SJSA1 (cell line): ENCODE measurements at places on chromosomes 2 and 18. TPM values are rescaled to one million over a fixed set of nuclear protein-coding genes. Genes with fewer than 3 reads are reported as not detected.
A peak's percentile ranks its signal among the peaks of the same experiment; 100 is the strongest.

DNA sequence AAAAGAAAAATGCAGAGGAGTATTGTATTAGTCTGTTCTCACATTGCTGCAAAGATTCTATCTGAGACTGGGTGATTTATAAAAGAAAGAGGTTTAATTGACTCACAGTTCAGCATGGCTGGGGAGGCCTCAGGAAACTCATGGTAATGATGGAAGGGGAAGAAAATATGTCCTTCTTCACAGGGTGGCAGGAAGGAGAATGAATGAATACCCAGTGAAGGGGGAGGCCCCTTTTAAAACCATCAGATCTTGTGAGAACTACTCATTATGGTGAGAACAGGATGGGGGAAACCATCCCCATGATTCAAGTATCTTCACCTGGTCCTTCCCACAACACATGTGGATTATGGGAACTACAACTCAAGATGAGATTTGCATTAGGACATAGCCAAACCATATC is 9.1 kb upstream of the PLCL1 start:
- no peak for DNase-seq

- DNase-seq: no peak
These were observed 6.2 kb upstream of the ANXA4 start for GRCh38 chr2:69735686-69736085.

DNA sequence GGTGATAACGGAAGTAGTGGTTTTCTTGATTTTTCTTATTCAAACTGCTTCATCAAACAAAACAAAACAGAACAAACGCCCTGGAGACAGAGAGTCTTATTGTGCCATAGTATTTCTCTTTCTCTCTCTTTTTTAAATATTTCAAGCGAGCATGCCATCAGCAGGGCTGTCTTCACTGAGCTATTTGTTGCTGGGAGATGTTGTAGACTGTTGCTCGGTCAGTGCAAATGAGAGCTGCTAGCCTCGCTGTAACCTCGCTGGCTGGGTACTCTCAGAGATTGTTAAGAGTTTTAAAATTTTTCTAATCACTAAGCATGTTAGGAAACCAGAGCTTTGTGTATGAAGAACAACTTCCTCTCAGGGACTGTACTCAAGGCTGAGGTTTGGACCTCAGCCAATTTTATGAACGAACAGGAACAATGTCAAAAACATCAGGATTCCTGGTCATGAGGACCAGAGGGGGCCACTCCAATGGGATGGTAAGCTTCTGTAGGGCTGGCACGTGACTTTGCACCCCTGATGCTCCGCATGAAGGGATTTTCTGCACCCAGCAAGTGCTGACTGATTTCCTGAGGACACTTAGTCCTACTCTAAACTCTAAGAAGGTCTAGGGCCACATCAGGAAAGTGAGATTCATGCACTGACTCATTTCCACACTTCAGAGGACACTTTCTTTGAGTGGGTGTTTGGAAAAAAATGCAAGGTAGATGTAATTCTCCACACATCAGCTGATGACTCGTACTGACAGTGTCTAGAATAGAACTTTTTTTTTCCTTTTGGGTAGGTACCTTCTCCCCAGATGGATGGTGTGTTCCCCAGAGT is 59.8 kb upstream of the IL1R1 start:
- peak; percentile 66 for DNase-seq

- no peak for DNase-seq
These were observed 90.9 kb downstream of the LOXHD1 start for GRCh38 chr18:46566111-46566510.

GRCh38 chr2:112674229-112674628 is 28.5 kb downstream of the SLC20A1 start:
- DNase-seq: peak; percentile 36

DNA sequence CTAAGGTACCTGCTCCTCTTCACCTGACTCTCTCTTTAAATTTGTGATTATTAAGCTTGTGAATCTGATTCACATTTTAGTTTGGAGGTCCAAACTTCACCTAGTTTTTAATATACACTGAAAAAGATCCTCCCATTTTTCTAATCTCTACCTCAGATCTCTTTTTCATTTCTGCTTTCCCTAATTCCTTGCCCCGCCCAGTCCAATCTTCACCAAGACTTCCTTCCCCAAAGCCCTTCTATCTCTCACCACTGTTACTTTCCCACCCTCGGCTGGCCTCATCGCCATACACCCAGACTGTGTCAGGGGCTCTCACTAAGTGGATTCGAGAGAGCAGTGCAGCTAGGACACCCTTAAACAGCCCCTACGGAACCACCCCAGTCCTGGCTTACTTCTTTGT is 40.0 kb downstream of the LBH start:
- DNase-seq: no peak

ANKRD53 gene
- total RNA-seq: not detected in 2 replicates

DLX1 gene
- 4.7 and 4.9 TPM in 2 replicates for total RNA-seq
